ENCODE measurements at places on chromosomes 1 and 21. TPM values are rescaled to one million over a fixed set of nuclear protein-coding genes. Genes with fewer than 3 reads are reported as not detected.
A peak's percentile ranks its signal among the peaks of the same experiment; 100 is the strongest.

The CD247 gene
- not detected for total RNA-seq

The CSDE1 gene
- 540 TPM for total RNA-seq

- DNase-seq: no peak
- no peaks in the 10 kb centered on the region for H3K27me3 ChIP-seq
- peak overlapping the region; percentile 26 for H3K4me3 ChIP-seq
- H3K27ac ChIP-seq: peak overlapping the region; percentile 93
These were observed 30.1 kb downstream of the SGIP1 start for GRCh38 chr1:66563941-66564630.

DNA sequence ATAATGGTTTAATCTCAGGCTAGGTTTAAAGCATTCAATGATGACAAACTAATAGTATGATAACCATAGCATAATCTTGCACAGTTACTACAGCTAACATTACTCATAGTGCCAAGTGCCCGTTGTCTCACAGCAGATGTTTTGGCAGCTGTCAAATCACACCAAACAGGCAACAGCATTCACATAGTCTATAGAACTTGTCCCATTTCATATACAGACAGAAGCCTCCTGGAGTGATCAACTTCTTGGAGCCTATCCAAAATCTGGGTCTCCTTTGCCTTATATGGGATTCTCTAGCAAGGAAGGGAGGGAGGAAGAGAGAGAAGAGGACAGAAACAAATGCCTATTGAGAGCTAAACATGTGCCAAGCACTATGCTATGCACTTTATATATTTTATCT lies 250.6 kb upstream of the ZP4 start:
- no peaks in the 10 kb centered on the region for H3K4me1 ChIP-seq
- no peak for DNase-seq
- no peak overlapping the region for H3K27ac ChIP-seq
- H3K4me3 ChIP-seq: no peak overlapping the region
- no peaks in the 10 kb centered on the region for H3K27me3 ChIP-seq

GRCh38 chr1:110196917-110197765 lies 13.0 kb upstream of the KCNC4 start:
- peaks cover 11% of the 10 kb centered on the region for H3K4me1 ChIP-seq
- no peaks in the 10 kb centered on the region for H3K36me3 ChIP-seq
- H3K27me3 ChIP-seq: no peaks in the 10 kb centered on the region

DNA sequence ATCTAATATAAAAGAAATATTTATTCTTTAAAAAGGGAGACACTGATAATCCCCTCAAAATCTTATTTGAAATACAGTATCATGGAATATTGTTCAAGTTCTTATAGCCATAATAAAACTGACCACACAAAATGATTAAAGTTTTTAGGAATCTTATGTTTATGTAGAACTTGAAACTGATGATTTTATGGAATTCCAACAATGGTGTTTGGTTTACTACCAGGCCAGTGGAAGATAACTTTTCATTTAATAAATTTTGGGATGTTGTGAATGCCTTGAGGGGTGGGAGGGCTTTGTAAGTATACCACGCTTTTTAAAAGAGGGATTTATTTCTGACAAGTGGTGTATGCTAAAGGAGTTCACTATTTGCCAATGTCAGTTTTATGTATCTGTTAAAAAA lies 87.7 kb downstream of the RAB3GAP2 start:
- DNase-seq: no peak
- H3K27me3 ChIP-seq: no peaks in the 10 kb centered on the region
- peaks cover 24% of the 10 kb centered on the region for H3K36me3 ChIP-seq
- peaks cover 51% of the 10 kb centered on the region for H3K4me1 ChIP-seq
- H3K4me3 ChIP-seq: no peak overlapping the region

The TTC39A gene
- 1.4 TPM for total RNA-seq

- no peak for DNase-seq
- no peak overlapping the region for H3K4me3 ChIP-seq
- H3K4me1 ChIP-seq: peaks cover 59% of the 10 kb centered on the region
- H3K36me3 ChIP-seq: no peaks in the 10 kb centered on the region
- no peak overlapping the region for H3K27ac ChIP-seq
These were observed 5.4 kb downstream of the RERE start for GRCh38 chr1:8812081-8812480.

The LRRC8B gene
- total RNA-seq: 3.2 TPM

The ZSWIM5 gene
- 0.51 TPM for total RNA-seq

The SEC16B gene
- 5.7 TPM for total RNA-seq

DNA sequence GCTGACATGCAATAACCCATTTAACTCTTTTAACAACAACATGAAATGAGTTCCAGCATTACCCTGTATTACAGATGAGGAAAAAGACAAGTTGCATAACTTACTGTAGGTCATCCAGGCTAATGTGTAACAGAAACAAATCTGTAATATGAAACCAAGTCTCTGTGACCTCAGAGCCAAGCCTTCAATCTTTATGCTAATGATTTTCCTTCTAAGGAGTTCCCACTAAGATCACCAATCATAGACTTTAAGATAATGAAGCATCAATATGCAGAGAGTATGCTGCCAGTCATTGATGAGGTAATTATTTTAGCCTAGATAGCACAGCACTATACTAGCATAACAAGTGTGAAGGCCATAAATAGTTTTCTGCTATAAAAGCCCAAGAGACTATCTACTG lies 35.6 kb upstream of the RNPC3 start:
- H3K4me3 ChIP-seq: no peak overlapping the region
- H3K36me3 ChIP-seq: peaks cover 3% of the 10 kb centered on the region
- no peak for DNase-seq
- no peak overlapping the region for H3K27ac ChIP-seq
- peaks cover 5% of the 10 kb centered on the region for H3K4me1 ChIP-seq

DNA sequence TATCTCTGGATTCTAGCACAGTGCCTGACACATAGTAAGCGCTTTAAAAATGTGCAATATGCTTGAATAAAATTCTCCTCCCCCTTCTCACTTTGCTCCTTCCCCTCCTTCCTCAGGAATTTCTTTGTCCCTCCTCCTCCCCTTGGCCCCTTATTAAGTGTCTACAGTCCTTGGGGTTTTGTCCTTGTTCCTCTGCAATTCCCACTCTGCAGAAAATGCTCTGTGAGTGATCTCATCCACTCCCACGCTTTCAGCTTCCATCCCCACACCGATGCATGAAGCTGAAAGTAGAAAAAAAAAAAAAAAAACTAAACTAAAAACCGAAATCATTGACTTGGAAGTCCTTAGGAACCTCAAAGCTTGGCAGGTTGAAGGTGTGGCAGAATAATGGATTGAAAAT lies 273.6 kb downstream of the RRAGC start:
- no peaks in the 10 kb centered on the region for H3K27me3 ChIP-seq
- no peaks in the 10 kb centered on the region for H3K36me3 ChIP-seq
- no peak for DNase-seq

- no peak for DNase-seq
- no peaks in the 10 kb centered on the region for H3K36me3 ChIP-seq
- peaks cover 13% of the 10 kb centered on the region for H3K27me3 ChIP-seq
- H3K4me1 ChIP-seq: peaks cover 9% of the 10 kb centered on the region
These were observed 27.6 kb upstream of the HUNK start for GRCh38 chr21:31845151-31845729.

Data from chondrocyte (in vitro differentiated cells).